Large intestine (tissue), 12 donors: ENCODE measurements at places on chromosomes 2 and 18.

GRCh38 chr2:100821911-100822265 lies 1.9 kb downstream of the NPAS2 start:
- no peak for DNase-seq

DNA sequence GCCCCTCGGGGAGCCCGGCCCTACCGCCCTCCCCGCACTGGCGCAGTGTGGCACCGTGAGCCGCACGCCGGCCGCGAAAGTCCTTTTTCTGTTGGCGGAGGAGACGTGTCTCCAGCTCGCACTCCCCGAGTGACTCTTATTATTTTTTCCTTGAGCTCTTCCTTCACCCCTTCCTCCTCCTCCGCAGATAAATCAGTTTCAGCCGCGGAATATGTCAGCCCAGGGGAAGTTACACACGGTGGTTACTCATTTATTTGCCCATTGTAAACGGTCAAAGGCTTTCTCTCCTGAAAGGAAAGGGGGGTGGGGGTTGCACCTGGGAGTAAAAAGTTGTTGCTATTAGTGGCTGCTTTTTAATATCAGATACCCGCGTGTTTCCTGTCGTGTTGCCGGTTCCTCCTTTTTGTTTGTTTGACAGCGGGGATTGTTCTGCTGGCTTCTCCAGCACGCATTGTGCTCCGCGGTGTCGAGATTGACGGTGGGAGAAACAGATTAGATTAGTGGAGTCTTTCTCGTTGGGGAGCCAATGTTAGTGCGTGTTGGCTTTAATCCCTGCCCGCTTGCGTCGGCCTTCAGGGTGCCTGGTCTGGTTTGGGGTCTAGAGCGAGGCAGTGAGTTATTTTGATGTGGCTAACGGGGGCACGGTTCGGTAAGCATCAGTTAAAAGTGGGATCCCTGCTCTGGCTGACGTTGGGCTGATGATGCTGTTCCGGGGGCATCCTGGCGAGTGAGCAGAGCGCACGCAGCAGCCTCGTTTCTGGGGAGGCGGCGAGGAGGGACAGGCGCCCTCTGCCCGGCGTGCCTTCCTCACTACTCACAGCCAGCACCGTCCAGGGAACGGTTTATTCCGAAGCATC lies 1.6 kb downstream of the CRIM1 start:
- peak; percentile 38 for DNase-seq

GRCh38 chr2:153626676-153627075 lies 148.1 kb upstream of the RPRM start:
- DNase-seq, result no peak

DNA sequence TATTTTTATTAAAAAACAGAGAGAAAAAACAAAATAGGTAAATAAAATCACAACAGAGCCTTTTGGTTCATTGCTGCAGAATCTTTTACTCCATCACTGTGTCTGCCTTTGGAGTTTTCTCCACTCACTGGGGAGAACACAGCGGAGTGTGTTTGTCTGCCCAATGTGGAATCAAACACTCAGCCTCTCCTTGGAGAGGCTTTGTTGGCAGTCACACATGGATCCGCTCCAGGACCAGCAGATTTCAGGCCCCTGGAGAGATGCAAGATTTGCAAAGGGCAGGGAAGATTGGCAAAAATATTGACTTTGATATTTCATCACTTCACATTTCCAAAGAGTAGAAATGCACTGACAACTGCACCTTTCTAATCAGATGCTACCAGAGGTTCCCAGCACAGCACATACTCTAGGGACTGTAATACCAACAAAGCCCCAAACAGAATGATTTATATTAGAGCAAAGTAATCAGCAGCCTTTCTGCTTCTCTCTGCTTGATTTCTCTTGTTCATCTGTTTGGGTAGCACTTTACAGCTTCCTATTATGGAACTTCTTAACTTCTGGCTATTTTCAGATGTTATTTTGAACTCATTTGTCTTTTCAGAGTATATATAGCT lies 1898.8 kb upstream of the PIK3C3 start:
- no peak for DNase-seq

- no peak for DNase-seq
These were observed 569.9 kb downstream of the CPS1 start for GRCh38 chr2:211126256-211126655.

GRCh38 chr18:11336241-11336640 lies 186.9 kb upstream of the PIEZO2 start:
- no peak for DNase-seq

DNA sequence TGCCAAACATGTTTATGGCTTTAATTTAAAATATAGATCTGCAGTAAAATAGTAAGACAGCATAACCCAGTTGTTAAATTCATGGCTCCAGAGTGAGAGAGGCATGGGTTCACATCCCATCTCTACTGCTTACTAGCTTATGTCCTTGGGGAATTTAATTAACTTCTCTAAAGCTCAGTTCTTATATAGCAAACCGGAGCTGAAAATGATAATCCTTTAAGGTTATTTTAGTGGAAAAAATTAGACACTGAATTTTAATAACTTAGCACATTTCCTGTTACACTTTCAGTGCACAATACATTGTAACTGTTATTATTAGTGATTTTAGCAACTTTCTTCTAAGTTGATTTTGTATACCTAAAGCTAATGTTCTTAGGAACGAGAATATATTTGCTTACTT lies 14.8 kb downstream of the SCN9A start:
- no peak for DNase-seq
